ENCODE measurements at places on chromosomes 2 and 18. TPM values are rescaled to one million over a fixed set of nuclear protein-coding genes. Genes with fewer than 3 reads are reported as not detected.

The SPATA3 gene
- not detected for total RNA-seq

The RGPD4 gene
- total RNA-seq = not detected

The SGPP2 gene
- total RNA-seq = 2.3 TPM

The NTSR2 gene
- total RNA-seq = not detected

The REG3A gene
- total RNA-seq = not detected

The CEBPZ gene
- 25.3 TPM for total RNA-seq

The TP53I3 gene
- total RNA-seq = 7.5 TPM

The VIT gene
- 8.5 TPM for total RNA-seq

The FTCDNL1 gene
- total RNA-seq = 2.7 TPM

The UPP2 gene
- total RNA-seq = not detected

All from left ventricle myocardium inferior (tissue), 1 donor.